ENCODE measurements at places on chromosomes 1 and 21. TPM values are rescaled to one million over a fixed set of nuclear protein-coding genes. Genes with fewer than 3 reads are reported as not detected.

PDZK1 gene
- not detected for total RNA-seq

SHISA4 gene
- total RNA-seq = 7.4 TPM

USH2A gene
- total RNA-seq = not detected

DNA sequence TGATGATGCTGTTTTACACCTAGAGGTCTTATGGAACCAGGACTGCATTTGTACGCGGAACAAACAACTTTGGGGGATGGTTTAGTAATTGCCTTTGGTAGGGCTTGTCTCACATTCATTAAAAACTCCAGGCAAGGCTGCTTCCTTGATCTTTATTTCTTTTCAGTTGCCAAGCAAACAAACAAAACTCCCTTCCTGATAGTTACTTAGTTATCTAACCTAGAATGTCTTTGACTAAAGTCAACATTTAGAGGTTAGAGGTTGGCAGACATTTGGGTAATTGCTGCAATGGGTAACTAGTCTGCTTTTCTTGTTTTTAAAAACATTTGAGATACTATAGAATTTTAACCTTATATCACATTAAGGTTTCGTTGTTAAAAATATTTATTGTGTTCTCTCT, 500.9 kb upstream of the PTBP2 start:
- no peak for DNase-seq

DNA sequence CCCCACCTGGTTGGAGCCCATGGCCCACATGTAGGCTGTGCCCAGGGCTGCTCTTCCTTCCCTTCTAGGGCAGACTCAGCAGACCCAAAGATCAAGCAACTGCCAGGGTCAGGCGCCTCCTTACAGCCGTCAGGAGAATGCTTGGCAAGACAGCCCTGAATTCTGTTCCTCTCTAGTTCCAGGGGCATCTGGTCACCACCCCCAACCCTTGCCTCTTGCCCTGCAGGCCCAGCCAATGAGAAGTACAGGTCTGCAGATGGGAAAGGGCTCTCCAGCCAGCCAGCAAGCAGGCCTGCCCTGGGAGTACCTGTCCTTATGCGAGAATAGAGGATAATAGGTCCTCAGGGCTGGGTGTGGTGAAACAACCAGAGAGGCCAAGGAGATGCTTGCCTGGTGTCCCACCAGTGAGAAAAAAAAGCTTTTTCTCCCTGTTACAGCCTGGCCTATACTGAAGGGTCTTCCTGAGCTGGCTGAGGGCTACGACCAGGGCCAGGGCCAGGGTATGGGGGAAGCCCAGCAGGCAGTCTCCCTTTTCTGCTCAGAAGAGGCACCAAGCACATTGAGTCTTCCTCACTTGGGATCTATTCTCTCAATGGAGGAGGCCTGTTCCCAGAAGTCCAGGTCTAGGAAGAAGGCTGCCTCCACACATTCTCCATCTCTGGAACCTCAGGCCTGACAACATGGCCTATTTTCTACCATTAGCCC, 31.4 kb downstream of the NAV1 start:
- DNase-seq = no peak

DNA sequence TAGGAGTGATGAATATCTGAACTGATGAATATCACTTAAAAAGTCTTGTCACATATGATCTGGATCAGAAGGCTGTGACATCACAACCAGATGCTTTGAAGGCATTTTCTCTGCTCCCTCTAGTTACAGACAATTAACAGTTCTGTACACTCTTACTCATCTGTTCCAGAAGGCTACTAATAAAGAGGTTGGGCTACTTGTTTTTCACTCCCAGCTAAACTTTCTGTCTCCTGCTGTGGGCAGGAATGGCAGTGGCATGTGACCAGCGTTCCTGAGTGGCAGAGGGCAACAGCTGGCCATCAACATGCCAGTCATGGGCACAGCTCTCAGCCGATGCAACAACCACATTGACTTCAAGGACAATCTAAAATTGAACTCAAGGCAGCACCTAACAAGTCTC, 66.7 kb downstream of the SLC45A1 start:
- peak; percentile 29 for DNase-seq

DNA sequence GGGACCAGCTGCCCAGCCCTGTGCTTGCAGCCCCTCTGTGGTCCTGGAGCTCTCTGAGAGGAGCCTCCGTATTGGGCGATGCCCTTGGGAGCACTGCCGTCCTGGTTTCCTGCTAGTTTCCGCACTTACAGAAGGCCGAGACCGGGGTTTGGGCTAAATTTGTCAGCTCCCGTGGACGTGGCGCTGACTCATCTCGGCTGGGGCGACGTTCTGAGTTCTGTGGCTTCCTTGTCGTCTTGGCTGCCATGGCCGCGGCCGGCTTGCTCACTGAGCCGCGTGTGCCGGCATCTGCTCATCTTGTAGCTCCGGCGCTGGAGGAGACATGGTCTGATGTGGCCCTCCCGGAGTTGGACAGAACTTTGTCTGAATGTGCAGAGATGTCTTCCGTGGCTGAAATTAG, 64.9 kb downstream of the PCNT start:
- DNase-seq = no peak

- DNase-seq = no peak
Measured at GRCh38 chr1:150720703-150721102, at the start of gene HORMAD1. HORMAD1 (minus strand) TSS chr1:150720895; CDS start chr1:150719505, 1,390 bp downstream.

GRCh38 chr1:38804062-38804886, 55.3 kb downstream of the RRAGC start:
- DNase-seq = peak; percentile 36

GRCh38 chr1:220698607-220699016, 8.4 kb downstream of the C1orf115 start:
- DNase-seq = no peak

GRCh38 chr1:217021400-217021799, 298.2 kb upstream of the ESRRG start:
- DNase-seq = no peak

DNA sequence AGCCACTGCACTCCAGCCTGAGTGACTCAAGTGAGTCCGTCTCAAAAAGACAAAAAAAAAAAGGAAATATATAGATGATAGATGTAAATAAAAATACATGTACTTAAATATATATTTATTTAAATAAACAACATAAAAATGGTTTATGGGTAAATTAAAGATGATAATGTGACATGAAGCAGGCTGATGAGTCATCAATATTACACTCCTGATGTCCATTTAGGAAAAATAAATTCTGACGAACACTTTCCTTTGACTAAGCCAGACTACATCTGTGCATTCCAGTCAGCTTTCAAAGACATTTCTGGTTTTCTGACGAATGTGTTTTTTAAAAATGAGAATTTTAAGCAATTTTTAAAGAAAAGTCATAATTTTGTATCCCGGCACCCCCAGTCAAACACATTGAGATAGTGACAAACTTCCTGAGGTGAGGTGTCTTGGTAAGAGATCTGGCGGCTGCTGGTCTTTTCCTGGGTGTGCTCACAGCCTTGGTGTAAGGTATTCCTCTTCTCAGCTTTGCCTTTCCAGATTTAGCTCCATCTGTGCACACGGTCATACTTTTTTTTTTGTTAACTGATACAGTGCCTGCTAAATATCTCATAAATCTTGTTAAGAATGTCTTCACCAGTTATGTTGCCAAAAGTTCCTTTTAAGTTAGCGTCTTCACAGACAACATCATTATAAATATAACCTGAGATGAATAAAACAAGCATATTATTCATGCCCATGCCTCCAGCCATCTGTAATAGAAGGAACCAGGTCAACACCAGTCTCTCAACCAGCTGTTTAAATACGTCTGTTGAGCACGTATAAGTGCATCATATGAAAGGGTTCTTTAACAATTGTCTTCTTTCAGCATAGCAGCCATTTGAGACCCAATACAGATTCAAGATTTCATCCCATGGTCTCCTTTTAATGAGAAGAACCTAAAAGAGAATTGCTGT, 214.5 kb upstream of the PLD5 start:
- DNase-seq = no peak

DNA sequence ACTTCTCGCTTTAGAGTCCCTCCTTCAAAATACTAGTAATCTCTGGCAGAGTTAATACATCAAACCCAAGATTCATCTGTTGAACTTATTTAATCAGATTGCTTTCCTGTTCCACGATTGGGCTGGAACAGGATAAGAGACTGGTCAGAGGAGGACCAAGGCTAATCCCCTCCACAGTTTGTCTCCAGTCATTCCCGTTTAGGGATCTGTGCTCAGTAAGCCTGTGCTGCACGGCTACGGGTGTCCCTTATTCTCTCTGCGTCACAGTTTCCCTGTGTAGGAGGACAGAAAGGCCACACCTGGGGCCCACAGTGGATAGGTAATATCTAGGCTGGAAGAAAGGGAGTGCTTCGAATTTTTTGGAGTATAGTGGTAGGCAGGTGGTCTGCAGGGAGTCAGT, 16.5 kb upstream of the NUAK2 start:
- no peak for DNase-seq

DNA sequence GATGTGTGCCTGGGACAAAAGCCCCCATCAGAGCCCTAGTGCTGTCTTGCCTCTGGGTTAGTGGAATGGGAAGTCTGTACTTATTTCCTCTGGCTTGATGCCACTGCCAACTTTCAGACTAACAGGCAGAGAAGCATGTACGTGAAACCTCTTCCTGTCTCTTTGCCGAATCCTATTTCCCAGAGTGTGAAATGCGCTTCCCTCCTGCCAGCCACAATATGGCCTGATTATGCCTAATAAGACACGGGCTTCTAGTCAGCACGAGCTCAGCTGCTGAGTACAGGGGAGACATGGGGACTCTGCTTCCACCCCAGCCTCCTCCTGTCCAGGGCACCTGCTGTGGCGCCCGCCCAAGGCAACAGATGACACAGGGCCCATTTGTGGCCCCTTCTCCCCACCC, 111.4 kb downstream of the KCND3 start:
- DNase-seq = no peak

DNA sequence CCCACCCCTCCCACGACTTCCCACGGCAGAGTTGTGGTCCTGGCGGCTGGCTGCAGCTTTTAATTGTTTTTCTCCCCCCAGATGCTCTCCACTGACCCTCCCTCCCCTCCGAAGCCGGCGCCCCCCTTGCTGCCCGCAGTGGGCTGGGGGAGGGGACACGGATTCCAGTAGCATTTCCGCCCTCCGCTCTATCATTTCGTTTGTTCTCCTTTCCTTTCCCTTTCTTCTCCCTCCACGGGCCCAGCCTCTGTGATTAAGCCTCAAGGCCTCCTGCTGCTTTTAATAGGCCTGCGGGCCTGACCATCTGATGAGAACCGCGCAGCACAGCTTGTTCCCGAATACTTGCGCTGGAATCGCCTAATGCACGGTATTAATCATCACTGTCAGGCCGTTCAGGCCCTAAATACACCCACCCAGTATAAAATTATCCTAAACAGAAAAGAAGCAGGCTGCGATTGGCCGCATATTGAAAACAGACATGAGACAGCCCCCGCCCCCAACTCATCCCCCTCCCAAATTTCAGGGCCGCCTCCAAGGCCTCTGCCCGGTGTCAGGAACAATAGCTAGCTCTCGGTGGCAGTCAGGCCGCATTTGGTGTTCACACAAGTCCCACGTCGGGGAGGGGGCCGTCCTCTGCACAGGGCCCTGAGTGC, 102.0 kb upstream of the ARHGEF16 start:
- DNase-seq = no peak
